ENCODE measurements at places on chromosomes 12 and 14. TPM values are rescaled to one million over a fixed set of nuclear protein-coding genes. Genes with fewer than 3 reads are reported as not detected.

PIWIL1 gene
- not detected for total RNA-seq

CMTM5 gene
- total RNA-seq = not detected

PGF gene
- 7.3 TPM for total RNA-seq

PAN2 gene
- 71.9 TPM for total RNA-seq

CLEC2A gene
- total RNA-seq = not detected

KRT75 gene
- total RNA-seq = 0.15 TPM

C1S gene
- total RNA-seq = 1.8 TPM

LALBA gene
- total RNA-seq = not detected

TCL1B gene
- not detected for total RNA-seq

DHRS2 gene
- 1.0 TPM for total RNA-seq

CMKLR1 gene
- 0.03 TPM for total RNA-seq

OSGEP gene
- 26.6 TPM for total RNA-seq

TAS2R19 gene
- total RNA-seq = 1.1 TPM

SDR9C7 gene
- total RNA-seq = not detected

SDS gene
- 0.15 TPM for total RNA-seq

HOXC13 gene
- 93.5 TPM for total RNA-seq

MEG3 gene
- total RNA-seq = 62.4 TPM

PHETA1 gene
- total RNA-seq = 16.3 TPM

MMP19 gene
- 0.05 TPM for total RNA-seq

CRACR2A gene
- total RNA-seq = 0.92 TPM

GPHN gene
- 26.6 TPM for total RNA-seq

LGR5 gene
- total RNA-seq = 1.9 TPM

Data from Panc1 (cell line).